ENCODE measurements at places on chromosomes 12 and 14. TPM values are rescaled to one million over a fixed set of nuclear protein-coding genes. Genes with fewer than 3 reads are reported as not detected.

Gene KIF21A
- total RNA-seq: 4.7 TPM

Gene KLRC4
- total RNA-seq: not detected

Gene DIO2
- 61.1 TPM for total RNA-seq

Gene CFAP54
- total RNA-seq: 1.8 TPM

Gene CAND1
- 96.5 TPM for total RNA-seq

Gene NINJ2
- total RNA-seq: not detected

Gene DLST
- 36.1 TPM for total RNA-seq

Gene KRT85
- not detected for total RNA-seq

Gene CHURC1
- total RNA-seq: 138 TPM

Gene RFX4
- total RNA-seq: not detected

Gene GPR68
- total RNA-seq: 0.71 TPM

Gene KITLG
- 11.8 TPM for total RNA-seq

Gene LRIG3
- total RNA-seq: 25.9 TPM

Gene RNFT2
- 5.7 TPM for total RNA-seq

Gene TAS2R43
- 0.25 TPM for total RNA-seq

Gene LIN7A
- 1.3 TPM for total RNA-seq
